ENCODE measurements at places on chromosomes 5 and 9.

GRCh38 chr5:123527190-123527589 is 15.2 kb downstream of the CSNK1G3 start:
- no peak for DNase-seq

DNA sequence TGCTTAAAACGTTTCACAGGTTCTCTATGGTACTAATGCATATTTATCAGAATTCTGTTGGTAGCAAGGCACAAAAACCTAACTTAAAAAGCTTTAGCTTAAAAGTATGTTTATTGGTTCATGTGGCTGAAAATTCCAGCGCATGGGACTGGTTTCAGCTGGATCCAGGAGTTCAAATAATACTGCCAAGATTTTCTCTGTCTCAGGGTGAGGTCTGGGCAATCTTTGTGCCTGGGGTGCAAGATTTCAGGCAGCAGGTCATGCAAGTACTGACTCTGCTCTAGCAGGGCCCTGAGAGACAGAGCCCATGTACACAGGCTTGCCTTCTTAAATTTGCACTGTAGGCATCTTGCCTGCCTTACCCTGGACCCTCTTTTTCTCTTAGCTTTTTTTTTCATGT is 134.2 kb upstream of the GAS1 start:
- DNase-seq, result no peak

- DNase-seq, result peak; percentile 73
These were observed 125.4 kb upstream of the ADAMTS16 start for GRCh38 chr5:5014586-5015235.

GRCh38 chr5:72452515-72453245 is 54.5 kb downstream of the ZNF366 start:
- DNase-seq, result no peak

DNA sequence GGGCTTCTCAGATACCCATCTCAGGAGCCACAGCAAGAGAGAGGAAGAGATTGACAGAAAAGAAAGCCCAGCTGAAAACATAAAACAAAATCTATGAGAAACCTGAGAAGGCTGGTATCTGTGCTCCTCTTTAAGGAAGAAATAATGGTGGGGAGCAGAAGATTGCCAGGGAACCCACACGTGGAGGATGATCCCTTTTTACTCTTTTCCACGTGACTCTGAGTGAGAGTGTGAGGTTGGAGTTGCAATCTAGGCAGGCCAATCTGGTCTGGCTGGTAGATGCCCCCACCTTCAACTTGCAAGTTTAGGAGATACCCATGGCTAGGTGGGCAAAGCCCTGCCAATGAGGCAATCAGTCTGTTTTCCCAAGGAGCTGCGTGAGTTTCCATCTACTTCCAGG is 202.3 kb downstream of the TENT4A start:
- no peak for DNase-seq

DNA sequence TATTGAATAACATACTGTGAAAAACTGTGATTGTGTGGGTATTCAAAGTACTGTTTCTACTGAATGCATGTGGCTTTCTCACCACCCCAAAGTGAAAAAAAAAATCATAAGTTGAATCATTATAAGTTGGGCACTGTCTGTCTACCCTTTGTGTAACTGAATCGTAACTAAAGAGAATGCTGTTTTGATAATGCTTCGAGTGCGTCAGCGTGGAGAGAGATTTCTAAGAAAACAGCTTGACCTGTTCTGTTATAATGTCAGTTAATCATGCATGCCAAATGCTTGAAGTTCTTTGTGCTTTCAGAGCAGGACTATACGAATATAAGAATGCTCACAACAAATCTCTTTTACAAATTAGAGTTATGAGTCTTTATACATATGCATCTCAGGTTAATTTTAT is 148.8 kb upstream of the SGCD start:
- DNase-seq, result no peak

DNA sequence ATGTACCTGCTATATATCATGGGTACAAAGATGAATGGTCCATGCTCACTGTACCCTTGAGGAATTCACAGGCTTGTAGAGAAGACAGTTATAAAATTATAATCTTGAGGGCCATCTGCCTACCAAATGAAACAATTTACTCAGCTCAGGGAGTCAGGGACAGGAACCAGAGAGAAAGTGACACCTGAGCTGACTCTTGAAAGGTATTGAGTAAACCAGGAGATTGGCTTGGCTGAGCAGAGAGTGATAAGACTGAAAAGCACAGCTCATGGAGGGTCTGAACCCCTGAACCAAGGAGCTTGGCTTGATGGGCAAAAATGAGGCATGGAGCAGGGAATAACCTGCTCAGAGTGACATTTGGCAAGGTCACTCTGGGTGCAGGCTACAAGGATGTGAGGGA is 147.3 kb downstream of the FAM114A2 start:
- no peak for DNase-seq

Measured in NCI-H524 (cell line).